ENCODE measurements at places on chromosomes 2 and 18.

GRCh38 chr2:8754106-8754776 lies 72.4 kb downstream of the ID2 start:
- DNase-seq = no peak

DNA sequence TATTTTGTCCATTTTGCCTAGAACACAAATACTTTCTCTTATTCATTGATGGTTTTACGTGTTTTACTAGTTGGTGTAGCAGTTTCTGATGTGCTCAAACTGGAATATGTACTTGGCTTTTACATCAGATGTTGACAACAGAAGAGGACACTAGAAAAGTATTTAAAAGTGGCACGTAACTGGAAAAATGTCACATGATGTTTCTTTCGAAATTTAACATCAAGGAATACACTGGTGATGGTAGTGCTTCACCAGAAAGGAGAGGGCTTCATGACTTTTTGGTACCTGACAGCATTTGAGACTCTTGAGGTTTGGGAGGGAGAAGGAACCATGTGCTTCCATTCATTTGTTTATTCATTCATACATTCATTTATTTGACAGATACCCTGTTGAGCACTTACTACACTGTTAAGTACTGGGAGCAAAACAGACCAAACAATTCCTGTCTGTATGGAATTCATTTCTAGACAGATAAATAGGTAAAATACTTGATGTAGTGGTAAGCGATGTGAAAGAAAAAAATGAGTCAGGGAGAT lies 1.5 kb downstream of the GIGYF2 start:
- no peak for DNase-seq

GRCh38 chr2:27954771-27955383 lies 64.3 kb downstream of the BABAM2 start:
- DNase-seq = peak; percentile 27

- no peak for DNase-seq
These were observed 220.4 kb downstream of the ZNF516 start for GRCh38 chr18:76274468-76275289.

DNA sequence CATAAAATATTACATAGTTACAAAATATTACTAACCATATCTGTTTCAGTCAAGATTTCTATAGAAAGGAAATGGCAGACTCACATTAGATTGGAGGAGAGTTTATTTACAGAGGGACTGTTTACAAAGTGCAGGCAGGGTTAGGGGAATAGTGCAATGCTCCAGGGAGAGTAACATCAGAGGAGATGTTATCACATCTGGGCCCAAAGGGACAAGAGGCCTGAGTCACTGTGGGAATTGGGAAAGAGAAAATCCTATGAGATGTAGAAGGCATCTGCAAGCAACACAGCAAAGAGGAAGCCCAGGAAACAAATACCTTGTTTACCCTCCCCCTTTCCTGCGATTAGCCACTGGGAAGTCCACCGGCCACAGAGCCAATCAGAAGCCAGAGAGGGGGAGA lies 227.3 kb upstream of the TANK start:
- DNase-seq = no peak

GRCh38 chr2:234534515-234534914 lies 37.6 kb upstream of the ARL4C start:
- DNase-seq = no peak

DNA sequence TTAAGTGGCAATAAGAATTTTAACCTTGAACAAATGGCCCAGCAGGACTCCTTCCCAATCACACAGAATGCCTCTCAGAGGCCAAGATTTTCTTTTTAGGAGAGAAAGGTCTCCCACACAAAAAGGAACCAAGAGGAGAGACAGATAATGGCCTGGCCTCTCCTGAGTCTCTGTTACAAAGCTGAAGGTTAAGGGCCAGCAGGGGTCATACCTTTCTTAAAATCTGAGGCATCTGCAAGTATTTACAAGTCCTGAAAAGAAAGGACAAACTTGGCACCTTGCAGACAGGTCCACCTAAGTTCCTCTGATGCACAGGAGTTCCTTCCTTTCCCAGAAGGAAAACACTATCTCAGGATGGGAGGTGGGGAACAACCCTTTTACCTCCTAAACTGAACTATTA lies 142.3 kb downstream of the TMEM163 start:
- no peak for DNase-seq

GRCh38 chr2:232744963-232745362 lies 31.4 kb downstream of the KCNJ13 start:
- no peak for DNase-seq

- peak; percentile 2 for DNase-seq
These were observed 122.7 kb downstream of the COL6A3 start for GRCh38 chr2:237291138-237291792.

DNA sequence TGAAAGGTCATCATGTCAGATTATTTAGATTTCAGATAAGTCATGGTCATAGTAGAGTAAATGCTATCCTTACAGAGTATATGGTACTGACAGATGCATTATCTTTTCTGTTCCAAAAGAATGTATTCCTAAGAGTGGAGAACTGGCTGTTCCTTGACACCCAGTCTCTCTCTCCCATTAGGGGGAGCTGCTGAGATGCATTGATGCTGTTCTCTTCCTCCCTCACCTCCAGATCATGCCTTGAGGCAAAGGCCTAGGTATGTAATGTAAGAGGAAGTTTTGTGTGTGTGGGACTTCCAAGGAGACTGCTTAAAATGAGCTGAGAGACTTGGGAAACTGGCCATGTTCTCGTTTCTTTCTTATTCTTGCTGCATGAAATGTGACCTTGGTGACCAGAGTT lies 979.5 kb upstream of the CELF4 start:
- no peak for DNase-seq

- no peak for DNase-seq
These were observed 237.8 kb downstream of the WDR7 start for GRCh38 chr18:56888978-56889377.

- DNase-seq = no peak
These were observed 53.6 kb downstream of the SRD5A2 start for GRCh38 chr2:31526946-31527732.

DNA sequence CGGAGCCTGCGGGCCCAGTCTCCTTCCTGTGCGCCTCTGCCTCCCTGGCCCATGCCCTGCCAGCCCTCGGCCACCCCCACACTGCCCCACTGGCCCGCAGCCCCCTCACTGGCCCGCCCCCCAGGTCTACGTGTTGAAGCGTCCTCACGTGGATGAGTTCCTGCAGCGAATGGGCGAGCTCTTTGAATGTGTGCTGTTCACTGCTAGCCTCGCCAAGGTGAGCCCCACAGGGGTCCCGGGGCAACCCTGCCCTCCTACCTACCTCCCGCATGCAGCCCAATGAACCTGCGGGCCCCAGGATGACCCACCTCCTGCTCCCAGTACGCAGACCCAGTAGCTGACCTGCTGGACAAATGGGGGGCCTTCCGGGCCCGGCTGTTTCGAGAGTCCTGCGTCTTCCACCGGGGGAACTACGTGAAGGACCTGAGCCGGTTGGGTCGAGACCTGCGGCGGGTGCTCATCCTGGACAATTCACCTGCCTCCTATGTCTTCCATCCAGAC lies 3.3 kb downstream of the CTDSP1 start:
- DNase-seq = no peak

- DNase-seq = no peak
These were observed 280.2 kb downstream of the STK39 start for GRCh38 chr2:167966937-167967913.

DNA sequence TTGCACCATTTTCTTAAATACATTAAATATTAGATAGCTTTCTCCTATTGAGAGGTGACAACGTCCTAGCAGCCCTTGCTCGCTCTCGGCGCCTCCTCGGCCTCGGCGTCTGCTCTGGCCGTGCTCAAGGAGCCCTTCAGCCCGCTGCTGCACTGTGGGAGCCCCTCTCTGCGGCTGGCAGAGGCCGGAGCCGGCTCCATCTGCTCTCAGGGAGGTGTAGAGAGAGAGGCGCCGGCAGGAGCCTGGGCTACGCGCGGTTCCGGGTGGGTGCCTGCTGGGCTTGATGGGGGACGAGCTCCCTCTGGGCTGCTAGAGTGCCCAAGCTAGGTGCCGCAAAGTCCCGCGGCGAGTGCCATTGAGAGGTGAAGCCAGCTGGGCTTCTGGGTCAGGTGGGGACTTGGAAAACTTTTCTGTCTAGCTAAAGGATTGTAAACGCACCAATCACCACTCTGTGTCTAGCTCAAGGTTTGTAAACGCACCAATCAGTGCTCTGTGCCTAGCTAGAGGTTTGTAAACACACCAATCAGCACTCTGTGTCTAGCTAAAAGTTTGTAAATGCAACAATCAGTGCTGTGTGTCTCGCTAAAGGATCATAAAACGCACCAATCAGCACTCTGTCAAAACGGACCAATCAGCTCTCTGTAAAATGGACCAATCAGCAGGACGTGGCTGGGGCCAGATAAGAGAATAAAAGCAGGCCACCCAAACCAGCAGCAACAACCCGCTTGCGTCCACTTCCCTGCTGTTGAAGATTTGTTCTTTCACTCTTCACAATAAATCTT lies 3.1 kb downstream of the RPRD1A start:
- DNase-seq = no peak

- no peak for DNase-seq
These were observed 68.4 kb upstream of the CDCA7 start for GRCh38 chr2:173286153-173286809.

DNA sequence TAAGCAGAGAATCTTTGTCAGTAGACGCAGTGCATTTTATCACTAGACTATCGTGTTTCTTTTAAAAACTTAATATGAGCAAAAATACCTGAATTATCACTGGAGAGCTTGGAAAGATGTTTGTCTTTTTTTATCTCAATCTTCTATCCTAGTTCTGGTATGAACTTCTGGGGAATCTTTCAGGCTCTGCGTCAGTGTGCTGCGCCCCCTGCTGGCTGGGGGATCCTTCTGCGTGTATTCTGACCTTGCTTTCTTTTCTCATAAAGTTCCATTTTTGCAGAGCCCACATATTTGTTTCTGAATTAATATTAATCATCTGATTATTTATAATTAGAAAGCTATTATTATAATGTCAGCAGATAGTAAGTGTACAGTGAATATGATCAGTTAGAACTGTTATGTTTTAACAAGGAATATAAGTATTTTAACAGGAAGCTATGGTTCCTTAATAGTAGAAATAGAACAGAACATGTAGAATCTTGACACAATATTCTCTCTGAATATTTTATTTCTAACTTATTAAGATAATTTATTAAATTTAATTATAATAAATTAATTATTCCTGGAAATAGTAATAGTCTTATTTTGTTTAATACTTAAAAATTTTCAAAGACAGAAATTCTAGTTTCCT lies 945.0 kb upstream of the CRIM1 start:
- DNase-seq = no peak

GRCh38 chr2:217438136-217438535 lies 564.7 kb downstream of the TNS1 start:
- DNase-seq = no peak

DNA sequence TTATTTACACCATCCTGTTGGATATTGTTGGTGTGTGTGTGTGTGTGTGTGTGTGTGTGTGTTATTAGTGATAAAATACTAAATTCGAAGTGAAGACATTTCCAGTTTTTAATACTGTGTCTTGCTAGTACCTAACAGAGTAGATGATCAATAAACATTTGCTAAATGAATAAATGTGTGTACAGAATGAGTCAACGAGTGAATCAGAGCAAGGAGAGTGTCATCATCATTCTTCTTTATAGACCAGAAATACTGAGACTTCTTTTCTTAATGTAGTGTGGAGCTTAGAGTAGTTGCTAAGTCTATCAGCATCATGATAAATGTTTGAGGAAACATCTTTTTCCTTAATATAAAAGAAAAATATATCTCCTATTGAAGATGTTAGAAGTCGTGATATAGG lies 169.7 kb upstream of the SATB2 start:
- DNase-seq = no peak

DNA sequence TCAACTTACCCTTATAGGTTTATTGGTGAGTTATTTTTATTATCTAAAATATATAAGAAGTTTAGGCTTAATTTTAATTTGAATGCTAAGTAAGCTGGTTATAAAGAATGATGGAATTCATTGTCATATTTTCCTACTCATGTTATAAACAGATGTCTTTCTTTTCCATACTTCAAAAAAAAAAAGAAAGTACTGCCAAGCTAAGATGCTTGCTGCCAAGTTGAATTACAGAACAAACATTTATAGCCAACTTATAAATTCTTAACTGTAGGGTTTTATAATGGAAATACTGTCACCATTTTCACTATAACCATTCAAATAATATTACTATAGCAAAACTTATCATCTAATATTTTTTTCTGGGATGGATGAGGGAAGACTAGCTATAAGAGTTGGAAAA lies 676.0 kb downstream of the NRXN1 start:
- no peak for DNase-seq

DNA sequence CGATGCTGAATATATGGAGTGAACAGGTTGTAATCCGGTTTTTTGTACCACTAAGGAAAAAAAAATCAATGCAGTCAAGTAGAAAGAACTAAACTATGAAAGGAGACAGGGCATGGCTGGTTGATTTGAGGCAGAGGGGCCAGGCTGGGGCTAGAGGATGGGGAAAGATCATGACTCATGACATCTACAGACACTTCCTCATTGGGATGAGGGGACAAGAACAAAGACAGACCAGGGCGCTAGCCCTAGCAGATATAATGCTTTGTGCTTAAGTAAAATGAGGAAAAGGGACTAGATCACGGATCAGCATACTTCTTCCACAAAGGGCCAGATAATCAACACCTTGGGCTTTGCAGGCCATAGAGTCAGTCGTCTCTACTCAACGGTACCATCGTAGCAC lies 55.8 kb downstream of the ST6GAL2 start:
- DNase-seq = no peak

GRCh38 chr2:179235463-179236108 lies 29.0 kb downstream of the SESTD1 start:
- no peak for DNase-seq

- no peak for DNase-seq
These were observed 32.8 kb upstream of the DAPL1 start for GRCh38 chr2:158762336-158762735.

DNA sequence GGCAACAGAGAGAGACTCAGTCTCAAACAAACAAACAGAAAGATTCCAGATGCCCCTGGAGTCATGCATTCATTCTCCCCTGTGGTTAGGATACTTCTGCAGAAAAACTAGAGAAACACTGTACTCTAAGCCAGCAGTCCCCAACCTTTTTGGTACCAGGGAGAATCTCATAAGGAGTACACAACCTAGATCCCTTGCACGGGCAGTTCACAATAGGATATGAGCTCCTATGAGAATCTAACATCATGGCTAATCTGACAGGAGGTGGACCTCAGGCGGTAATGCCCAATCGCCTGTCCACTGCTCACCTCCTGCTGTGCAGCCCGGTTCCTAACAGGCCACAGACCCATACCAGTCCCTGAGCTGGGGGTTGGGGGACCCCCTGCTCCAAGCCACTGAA lies 18.3 kb downstream of the PSME4 start:
- no peak for DNase-seq

DNA sequence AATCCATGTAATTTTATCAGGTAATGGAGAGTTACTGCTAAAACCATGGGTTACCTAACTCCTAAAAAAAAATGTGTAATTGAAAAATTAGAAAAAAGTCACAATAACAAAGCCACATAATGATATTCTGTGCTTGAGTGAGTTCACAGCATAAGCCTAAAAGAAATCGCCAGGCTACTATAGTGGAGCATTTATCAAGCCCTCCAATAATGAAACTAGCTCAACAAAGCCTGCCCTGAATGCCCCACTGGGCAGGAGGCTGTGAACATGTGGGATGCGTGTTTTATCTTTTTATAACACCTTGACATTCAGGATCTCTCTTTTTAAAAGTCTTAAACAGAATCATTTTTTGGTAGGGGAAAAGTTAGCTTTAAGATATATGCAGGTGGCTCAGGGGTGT lies 86.3 kb downstream of the KCTD18 start:
- DNase-seq = no peak

GRCh38 chr2:12722447-12723316 lies 5.9 kb downstream of the TRIB2 start:
- DNase-seq = no peak

- no peak for DNase-seq
These were observed 25.8 kb downstream of the SPEG start for GRCh38 chr2:219460424-219460926.

GRCh38 chr2:62338111-62338510 lies 142.2 kb downstream of the B3GNT2 start:
- DNase-seq = no peak

Measured in activated CD4-positive, alpha-beta T cell treated with anti-CD3 and anti-CD28 coated beads, Interleukin-2, amount 50 U/mL, for 4 hours (primary cell).